SK-N-DZ (cell line): ENCODE measurements at places on chromosomes 6 and 20.

DNA sequence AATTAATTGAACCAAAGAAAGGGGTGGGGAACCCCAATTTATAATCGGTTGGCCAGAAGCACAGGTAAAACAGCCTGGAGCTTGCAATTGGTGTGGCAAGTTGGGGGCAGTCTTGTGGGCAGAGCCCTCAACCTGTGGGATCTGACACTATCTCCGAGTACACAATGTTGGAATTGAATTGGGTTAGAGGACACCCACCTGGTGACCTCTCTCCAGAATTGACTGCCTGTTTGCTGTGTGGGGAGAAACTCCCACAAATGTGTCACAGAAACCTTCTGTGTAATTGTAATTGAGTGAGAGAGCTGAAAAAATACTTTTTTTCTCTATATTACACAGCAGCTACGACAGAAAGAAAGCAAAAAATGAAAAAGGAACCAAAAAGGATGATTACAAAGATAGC is 53.0 kb upstream of the FAM83C start:
- no peak for DNase-seq

DNA sequence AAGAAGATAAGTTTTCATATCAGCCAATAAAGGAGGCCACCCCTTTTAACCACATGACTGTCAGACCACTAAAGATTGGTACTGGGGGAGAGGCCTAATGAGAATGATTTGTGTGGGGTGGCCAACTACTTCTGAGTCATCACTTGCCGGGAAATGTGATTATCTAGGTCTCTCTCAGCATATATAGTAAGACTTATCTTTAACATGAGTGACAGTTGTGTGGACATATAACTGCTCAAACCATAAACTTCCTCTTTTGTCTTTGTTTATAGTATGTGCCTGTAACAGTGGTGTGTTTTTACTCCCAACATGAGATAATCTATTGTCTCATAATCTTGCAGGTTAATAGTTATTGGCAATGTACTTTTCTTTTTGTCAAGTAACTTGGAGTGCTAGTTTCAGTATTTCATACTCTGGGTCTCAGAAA is 312.4 kb downstream of the CDKAL1 start:
- DNase-seq: no peak

DNA sequence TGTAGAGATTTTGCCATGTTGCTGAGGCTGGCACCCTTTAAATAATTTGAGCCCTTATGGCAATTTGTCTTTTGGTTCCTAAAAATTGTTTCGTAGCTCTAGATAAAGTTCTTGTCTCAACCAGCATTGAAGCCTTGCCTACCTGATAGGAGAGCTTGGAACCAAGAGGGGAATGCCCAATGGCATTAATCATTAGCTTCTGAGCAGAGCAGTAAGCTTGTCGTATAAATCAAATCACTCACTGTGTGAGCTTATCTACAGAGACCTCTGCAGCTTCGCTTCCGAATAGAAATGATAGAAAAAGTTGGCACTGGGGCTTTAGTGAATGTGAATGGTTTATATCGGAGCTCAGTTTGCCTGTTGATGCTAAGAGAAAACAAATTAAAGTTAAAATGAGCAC is 10.7 kb downstream of the ANKRD6 start:
- DNase-seq: no peak

GRCh38 chr20:41453010-41453950 is 86.7 kb upstream of the EMILIN3 start:
- DNase-seq: no peak

DNA sequence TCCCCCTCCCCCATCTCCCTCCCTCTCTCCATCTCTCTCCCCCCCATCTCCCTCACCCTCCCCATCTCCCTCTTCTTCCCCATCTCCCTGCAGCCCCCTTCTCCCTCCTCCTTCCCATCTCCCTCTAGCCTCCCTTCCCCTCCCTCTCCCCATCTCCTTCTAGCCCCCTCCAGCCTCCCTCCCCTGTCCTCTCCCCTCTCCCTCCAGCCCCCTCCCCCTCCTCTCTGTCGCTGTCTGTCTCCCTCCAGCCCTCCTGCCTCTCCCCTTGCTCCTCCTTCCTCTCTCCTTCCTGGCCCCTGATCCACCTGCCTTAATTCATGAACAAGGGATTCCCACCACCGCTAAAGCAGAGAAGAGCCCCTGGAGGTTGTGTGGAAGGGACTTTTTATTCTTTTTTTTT is 26.9 kb upstream of the CHMP4B start:
- DNase-seq: peak; percentile 62

GRCh38 chr20:45470262-45470931 is 844 bp downstream of the WFDC2 start:
- DNase-seq: no peak

DNA sequence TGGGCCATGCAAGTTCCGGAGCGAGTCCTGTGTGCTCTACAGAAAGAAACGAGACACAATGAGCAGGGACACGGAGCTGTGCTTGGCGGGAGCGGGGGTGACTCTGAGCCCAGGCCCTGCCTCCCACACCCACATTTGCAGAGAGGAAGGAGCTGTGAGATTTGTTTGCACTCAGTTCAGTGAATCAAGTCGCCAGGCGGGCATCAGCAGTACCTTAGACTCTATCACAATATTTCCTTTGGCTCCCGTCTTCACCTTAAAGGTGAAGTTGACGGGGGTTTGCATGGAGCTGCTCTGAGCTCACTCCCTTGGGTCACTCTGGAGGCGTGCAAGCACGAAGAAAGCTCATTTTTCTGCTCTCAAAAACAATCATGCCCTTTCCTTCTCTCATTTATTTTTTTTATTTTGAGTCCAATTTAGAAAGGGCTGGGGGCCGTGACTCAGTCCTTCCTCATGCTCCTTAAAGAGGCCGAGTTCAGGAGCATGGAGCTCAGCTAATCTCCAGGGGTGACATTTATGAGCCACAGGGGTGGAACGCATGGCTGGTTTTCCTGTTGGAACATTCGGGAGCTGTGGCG is 188.2 kb downstream of the NFATC2 start:
- DNase-seq: no peak

- no peak for DNase-seq
Observed at GRCh38 chr6:111819458-111819857, 53.8 kb downstream of the FYN start.

DNA sequence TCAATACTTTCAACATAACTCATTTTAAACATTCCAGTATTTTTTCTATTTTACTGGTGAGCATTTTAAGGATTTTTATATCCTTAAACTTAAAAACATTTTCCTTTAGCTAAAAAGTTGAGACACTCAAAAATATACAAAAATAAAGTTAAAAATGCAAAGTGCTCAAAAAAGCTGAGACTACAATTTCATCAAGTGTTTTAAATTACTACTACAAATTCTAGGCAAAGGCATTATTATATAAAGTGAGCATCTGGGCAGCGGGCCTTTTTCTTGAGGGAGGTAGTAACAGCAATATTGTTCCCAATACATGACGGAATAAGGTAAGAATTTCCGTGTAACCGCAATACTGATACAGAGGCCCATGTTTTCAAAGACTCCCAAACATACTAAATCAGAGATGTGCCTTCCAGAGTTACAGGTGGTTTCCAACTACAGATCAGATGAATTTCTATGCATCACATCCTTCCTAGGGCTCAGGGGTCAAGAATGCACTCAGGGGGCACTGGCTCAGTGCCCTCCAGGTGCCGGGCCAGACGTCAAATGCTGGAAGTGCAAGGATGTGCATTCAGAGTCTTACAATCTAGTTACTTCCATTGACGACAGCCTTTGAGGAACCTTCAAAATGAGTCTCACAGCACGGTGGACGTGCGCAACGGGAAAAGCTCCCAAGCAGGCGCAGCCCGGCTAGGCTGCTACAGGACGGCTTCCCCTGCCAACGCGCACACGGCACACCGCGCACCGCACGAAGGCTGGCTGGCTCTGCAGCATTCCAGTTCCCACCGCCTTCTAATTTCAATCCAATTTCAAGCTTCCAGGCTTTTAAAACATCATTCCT is 1.7 kb downstream of the PHF10 start:
- no peak for DNase-seq
